ENCODE measurements at places on chromosomes 1 and 21.

- DNase-seq = no peak
These were observed 9.6 kb downstream of the CAMK2N1 start for GRCh38 chr1:20476265-20477038.

GRCh38 chr21:43571976-43572375 is 87.3 kb downstream of the HSF2BP start:
- DNase-seq = no peak

GRCh38 chr1:80917826-80918225 is 882.9 kb upstream of the ADGRL2 start:
- no peak for DNase-seq

DNA sequence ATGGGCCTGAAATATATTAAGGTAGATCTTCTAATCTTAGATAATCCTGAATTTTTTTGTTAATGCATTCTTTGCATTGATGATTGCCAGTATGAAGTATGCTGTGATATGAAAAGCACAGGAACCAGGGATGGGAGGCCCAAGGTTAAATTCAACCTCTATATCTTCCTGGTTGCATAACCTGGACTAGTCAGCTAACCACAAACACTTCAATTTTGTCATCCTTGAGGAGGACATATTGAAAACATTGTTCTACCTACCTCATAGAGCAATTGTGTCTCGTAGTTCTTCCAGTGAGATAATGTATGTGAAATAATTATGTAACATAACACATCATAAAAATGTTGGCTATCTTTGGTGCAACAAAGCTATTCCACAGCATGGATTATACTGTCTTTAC is 25.6 kb downstream of the PDC start:
- no peak for DNase-seq

DNA sequence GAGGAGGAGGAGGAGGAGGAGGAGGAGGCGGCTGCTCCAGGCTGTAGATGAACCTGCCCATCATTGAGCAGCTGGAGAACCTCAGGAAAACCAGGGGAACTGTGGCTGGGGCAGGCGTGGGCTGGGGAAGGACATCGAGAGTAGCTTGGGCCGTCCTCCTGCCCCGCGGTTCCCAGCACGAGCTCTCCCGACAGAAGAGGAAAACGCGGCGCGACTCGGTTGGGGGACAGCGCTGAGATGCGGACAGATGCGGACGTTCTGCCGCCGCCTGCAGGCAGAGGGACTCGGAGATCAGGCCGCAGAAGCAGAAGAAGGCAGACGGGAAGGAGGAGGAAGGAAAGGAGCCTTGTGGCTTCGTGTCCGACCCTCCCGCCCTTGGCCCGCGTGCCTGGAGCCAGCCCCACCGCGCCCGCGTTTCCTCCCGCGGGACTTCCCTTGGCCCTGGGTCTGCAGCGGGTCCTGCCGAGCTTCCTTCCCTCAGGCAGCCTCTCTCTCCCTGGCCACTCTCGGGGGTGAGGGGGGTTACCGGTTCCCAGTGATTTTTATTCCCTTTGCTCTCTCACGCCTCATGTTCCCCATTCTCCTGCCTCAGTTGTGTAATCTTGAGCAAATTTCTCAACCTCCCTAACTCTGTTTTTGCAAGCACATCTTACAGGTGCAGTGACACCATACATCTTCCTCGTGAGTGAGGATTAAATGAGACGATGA is 1.7 kb upstream of the TNFRSF9 start:
- peak; percentile 85 for DNase-seq

GRCh38 chr1:59220356-59220755 is 76.5 kb upstream of the FGGY start:
- peak; percentile 31 for DNase-seq

DNA sequence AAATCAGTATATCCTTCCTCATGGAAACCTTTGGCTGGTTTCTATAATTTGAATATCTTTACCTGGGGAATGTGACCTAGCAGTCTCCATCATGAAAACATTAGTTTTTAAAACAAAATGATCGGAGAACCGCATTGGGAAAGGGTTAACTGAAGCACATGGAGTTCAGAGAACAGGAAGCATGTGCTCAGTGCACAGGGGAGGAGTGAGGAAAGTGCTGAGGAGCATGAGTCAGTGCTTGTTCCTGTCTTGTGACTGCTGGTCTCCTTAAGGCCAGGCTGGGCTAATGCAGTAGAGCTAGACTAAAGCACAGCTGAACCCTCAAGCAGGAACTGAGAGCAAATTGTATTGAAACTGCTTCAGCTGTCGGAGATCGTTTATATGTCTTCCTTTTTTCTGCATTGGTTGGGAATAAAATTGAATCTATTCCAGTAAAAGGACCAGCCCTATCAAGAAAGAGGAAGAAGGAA is 5.8 kb downstream of the IFI16 start:
- peak; percentile 95 for DNase-seq

DNA sequence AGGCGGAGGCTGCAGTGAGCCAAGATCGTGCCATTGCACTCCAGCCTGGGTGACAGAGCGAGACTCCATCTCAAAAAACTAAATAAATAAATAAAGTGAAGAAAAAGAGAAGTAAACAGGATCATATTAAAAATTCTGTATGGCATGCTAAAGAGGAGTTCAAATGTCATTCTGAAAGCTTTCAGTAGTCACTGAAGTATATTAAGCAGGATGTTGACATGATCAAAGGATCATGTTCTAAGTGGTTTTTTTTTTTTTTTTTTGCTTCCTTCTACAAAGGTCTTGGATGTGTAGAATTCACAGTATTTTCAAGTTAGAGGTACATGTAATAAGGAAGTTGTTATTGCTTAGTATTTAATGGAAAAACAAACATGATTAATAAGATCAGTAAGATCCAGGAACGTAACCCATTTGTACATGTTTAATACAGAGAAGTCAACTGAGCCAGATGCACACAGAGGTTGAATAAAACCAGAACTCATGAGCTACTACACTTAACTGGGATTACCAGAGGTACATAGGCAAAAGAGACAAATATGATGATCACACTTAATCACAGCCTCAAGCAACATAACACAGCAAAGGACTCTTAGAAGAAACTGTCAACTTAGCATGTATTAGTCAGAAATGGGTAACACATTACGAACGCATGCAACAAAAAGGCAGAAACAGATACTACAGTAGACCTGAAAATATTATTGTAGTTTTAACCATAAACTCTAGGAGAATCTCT is 12.2 kb downstream of the CDC42BPA start:
- no peak for DNase-seq

DNA sequence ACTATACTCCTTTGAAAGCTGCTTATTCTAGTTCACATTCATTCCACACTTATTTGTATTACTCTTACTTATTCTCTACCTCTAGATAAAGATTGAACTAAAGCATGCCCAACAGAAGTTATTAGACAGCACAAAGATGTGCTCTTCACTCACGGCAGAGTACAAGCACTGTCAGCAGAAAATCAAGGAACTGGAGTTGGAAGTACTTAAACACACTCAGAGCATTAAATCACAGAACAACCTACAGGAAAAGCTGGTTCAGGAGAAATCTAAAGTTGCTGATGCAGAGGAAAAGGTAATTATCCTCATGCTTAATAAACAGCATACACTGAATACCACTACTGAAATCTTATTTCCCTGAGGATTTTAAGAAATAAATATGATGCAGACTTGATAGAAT is 81.3 kb upstream of the PPIH start:
- no peak for DNase-seq

- no peak for DNase-seq
These were observed 81.4 kb downstream of the SLC44A5 start for GRCh38 chr1:75529488-75529887.

- DNase-seq = no peak
These were observed 104.2 kb downstream of the ATP5PO start for GRCh38 chr21:33811167-33812010.

GRCh38 chr1:206744683-206745082 is 25.9 kb upstream of the IL19 start:
- no peak for DNase-seq

DNA sequence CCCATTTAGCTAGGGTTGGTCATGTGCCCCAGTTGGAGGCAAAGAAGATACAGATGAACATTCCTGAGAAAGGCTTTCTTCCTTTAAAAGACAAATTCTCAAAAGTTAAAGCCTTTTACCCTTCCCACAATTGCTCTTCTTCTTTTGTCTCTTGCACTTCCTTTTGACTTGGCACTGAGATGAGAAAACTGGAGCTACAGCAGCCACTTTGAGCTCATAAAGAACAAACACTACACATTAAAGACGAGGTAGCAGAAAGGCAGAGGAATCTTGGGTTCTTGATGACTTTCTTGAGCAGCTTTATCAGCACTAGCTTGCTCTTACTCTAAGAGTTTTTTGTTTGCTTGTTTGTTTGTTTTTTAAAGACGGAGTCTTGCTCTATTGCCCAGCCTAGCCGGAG is 92.2 kb downstream of the DAB1 start:
- no peak for DNase-seq

DNA sequence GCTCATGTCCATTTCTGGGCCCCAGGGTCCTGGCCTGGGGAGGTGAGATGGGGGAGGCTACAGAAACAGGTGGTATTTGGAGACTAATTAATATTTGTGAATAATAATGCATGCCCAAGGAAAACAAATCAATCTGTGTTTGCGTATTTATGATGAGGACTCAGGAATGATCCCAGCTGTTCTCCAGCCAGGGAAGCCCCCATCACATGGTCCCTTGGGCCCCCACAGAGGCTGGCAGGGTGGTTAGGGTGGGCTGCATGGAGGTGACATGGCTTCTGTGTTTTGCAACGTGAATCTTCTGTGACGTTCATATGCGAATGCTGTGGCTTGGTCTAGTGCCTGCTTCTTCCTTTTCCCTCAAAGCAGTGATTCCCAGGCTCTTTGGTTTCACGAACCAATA is 10.5 kb downstream of the PTPRF start:
- no peak for DNase-seq

- DNase-seq = no peak
These were observed 68.6 kb downstream of the SPAG17 start for GRCh38 chr1:118116401-118116800.

DNA sequence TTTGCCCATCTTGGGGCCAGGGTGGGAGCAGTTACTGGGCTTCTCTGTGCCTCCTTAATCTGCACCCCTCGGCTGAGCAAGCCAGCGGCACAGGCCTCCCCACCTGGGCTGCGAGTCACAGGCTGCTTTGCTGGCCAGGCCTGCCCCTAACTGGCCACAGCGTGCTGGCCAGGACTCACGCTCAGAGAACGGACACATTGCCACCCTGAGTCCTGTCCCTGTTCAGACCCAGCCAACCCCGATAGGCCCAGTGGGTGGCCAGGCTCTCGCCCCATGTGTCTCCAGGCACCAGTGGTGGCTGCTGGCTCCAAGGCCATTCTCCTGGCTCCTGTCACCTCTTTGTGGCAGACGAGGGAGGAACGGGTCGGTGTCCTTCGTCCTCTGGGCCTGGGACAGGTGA is 61.3 kb downstream of the MORN1 start:
- no peak for DNase-seq

- no peak for DNase-seq
These were observed 345.1 kb upstream of the USP24 start for GRCh38 chr1:55560266-55560665.

GRCh38 chr1:234977875-234978396 is 150.7 kb downstream of the TOMM20 start:
- DNase-seq = no peak

- no peak for DNase-seq
These were observed 4.8 kb downstream of the GNG4 start for GRCh38 chr1:235644693-235645305.

DNA sequence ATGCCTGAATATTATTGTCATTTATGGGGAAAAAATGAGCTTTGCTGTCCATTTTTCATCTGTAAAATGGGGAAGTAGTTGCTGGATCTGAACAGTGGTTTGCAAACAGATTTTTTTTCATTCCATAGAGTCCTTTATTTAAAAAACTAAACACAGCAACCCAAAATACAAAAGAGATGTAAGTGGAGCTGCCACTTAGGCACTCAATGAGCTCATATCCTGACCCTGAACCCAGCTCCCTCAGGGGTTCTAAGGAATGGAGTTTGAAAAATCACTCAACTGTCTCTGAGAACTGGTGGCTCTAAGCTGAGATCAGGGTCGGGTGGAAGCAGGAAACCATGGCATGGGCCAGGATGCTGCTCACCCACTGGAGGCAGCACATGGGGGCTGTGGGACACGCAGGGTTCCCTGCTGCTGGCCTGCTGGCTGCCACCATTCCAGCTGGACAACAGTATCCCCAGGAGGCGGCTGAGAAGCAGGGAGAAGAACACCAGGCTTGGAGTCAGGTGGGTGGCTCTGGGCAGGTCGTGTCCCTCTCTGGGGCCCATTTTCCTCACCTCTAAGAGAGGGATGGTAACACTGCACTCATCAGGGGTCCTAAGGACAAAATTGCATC is 9.6 kb upstream of the ECE1 start:
- DNase-seq = no peak

DNA sequence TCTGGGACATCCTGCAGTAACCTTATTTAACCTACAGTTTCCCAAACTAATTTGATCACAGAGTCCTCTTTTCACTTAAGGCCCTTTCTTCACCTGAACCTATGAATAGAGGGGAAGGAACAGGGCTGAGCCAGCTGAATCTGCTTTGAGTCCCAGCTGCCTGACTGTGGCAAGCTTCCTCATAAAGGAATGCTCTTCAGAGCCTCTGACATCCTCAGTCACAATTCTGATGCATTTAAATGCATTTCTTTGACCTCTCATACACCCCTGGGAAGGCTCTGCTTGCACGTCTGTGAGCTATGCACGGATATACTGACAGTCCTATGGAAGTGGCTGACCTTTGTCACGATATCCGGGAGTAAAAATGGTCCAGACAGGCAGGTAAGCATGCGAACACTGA is 673.1 kb downstream of the SMYD3 start:
- DNase-seq = no peak

DNA sequence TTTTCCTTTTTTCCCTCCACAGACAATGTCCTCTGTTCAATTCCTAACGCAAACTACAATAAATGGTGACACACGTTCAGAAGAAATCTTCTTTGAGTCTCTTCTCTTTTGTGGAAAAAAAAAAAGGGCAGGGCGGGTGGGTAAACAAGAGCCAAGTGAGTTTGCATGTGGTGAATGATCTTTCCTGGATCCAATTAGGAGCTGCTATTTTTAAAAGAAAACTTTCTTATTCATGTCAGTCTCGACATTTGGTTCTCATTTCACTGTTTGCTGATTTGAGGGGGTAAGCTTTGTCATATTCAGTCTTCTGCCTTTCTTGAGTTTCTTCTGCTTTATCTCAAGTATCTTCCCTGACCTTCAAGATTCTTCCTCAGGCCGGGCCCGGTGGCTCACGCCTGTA is 29.2 kb upstream of the KIF1B start:
- no peak for DNase-seq

GRCh38 chr1:84247425-84248220 is 53.9 kb upstream of the SAMD13 start:
- DNase-seq = no peak

DNA sequence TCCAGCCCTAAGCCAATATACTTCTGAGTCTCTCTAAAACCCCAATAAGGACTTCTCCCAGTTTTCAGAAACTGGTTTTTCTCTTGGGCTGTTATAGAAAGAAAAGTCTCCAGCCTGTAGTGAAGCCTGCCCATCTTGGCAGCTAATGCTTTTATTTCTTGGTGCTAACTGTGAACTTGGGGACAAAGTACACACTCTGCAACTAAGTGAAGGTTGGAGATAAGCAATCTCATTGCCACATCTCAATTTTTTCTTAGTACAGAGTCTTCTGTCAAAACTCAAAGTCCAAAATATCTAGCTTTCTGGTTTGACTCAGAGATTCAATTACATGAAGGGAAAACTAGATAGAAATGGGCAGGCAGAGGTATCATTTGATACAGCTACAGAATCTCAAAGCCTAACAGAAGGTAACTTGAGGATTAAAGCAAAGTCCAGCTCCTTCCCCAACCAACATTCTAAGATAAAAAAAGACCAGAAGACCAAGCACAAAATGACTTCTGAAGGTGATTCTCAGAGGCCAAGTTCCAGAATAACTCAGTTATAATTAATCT is 14.0 kb downstream of the AK2 start:
- DNase-seq = no peak

GRCh38 chr1:15712168-15712567 is 23.9 kb upstream of the SLC25A34 start:
- no peak for DNase-seq

Measured in GF-D8 (cell line).